Stimulated activated CD4-positive, alpha-beta T cell treated with anti-CD3 and anti-CD28 coated beads, Interleukin-1b, Interleukin-23, amount 100 ng/mL, for 24 hours (primary cell): ENCODE measurements at places on chromosomes 16 and 17.

GRCh38 chr17:77802811-77803220 lies 155.7 kb upstream of the TNRC6C start:
- DNase-seq: no peak

DNA sequence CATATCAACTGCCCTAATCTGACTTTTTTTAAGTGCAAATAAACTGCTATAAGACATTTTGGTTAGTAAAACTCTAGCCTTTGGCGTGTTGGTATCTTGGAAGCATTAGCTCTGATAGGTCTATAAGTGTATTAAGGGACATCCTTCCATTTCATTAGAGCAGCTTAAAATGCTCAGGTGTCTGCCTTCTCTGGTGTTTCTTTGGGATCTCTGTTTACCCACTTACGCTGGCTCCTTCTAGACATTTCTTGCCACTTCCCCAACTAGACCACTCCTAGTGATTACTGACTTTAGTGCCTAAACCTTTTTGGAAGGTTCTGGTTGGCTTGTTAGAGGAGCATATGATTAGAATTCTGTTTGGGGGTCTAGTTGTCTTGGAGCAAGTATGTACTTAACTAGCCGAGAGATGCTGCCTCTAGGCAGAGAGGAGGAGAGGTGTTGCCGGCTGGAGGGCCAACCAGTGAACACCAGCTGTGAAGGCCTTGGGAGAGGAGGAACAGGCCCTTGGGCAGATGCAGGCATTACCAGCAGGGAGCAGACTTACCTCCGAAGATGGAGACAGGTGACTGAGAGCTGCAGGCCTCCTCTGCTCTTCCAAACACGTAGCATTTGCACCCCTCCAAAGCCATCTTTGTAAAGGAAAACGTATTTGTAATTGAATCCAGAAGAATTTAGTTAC lies 15.2 kb upstream of the CLEC18C start:
- DNase-seq: no peak

GRCh38 chr16:17370223-17370707 lies 100.5 kb downstream of the XYLT1 start:
- DNase-seq: no peak

GRCh38 chr16:80993307-80993706 lies 13.4 kb downstream of the CMC2 start:
- no peak for DNase-seq

- DNase-seq: no peak
These were observed 1.1 kb upstream of the HOXB7 start for GRCh38 chr17:48611681-48612455.

DNA sequence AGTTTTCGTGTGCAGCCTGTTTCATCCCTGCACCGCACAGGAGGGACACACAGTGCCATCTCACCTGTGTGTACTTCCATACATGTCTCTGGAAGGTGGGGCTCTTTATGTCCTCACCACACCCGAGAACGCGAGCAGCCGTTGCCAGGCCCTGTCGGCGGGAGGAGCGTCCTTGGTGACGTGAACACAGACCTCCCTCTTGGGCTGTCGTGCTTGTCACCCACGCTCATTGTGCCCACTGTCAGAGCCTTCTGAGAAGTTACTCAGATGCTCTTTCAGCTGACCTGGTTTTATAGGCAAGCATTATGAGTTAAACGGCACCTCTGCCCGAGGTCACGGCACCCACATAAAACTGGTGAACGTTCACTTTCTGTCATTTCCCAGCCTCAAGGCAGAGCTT lies 40.2 kb downstream of the ZNF750 start:
- DNase-seq: no peak

- no peak for DNase-seq
These were observed 166.8 kb downstream of the MAP2K6 start for GRCh38 chr17:69581061-69581961.

GRCh38 chr17:29115961-29116803 lies 64.0 kb downstream of the MYO18A start:
- peak; percentile 34 for DNase-seq

DNA sequence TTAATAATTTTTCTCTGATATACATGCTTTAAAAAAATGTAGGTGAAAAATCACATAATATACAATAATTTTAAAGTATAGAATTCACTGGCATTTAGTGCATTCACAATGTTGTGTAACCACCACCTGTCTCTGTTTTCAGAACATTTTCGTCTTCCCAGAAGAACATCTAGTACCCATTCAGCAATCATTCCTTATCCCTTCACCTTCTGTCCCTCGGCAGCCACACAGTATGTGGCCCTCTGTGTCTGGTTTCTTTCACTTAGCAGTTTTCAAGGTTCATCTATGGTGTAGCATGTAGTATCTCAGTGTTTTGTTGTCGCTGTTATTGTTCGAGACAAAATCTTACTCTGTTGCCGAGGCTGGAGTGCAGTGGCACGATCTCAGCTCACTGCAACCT lies 33.6 kb downstream of the PRPSAP2 start:
- no peak for DNase-seq

- no peak for DNase-seq
These were observed 2.1 kb upstream of the IRX5 start for GRCh38 chr16:54928411-54929089.

GRCh38 chr16:6557353-6558023 lies 775.2 kb upstream of the RBFOX1 start:
- no peak for DNase-seq

DNA sequence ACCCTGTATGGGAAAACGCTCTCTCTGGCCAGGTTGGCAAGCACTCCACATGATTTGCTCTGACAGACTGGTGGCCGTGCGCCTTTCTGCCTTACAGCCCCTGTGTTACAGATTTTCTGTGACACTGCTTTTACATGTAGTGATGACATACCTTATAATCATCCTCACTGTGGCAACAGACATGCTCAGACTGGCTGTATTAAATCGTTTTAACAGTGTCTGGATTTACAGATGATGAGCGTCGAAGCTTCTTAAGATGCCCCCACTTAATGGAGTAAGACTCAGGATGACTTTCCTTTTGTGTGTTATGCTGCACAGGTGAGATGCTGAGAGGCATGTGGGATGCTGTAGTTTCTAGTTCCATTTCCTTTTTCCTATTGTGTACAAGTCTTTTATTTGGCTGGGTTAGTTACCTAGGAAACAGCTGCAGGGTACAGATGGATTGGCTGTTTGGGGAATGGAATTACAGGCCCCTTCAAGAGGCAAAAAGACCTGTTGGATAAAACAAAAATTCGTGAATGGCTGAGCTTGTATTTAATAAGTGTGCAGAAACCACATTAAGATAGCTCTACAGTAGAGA lies 20.9 kb upstream of the VWA3A start:
- no peak for DNase-seq

DNA sequence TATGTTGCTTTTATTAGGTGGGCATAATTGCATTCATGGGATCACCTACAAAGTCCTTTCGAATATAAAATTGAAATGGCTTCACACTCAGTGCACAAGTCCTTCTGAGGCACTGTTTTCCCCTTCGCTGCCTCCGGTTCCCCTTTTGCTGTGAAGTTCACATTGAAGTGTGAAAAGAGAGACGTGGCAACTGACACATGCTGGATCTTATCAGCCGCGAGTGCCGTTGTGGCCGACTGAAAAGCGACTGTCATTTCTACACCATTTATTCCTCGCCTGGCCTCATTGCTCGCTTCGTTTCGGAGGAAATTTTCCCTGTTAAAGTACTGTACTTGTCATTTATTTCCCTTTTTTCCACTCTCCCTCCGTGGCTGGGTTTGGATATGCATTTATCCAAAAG lies 423.5 kb downstream of the MAF start:
- no peak for DNase-seq

GRCh38 chr17:7576432-7576937 lies 3.0 kb upstream of the CD68 start:
- no peak for DNase-seq

DNA sequence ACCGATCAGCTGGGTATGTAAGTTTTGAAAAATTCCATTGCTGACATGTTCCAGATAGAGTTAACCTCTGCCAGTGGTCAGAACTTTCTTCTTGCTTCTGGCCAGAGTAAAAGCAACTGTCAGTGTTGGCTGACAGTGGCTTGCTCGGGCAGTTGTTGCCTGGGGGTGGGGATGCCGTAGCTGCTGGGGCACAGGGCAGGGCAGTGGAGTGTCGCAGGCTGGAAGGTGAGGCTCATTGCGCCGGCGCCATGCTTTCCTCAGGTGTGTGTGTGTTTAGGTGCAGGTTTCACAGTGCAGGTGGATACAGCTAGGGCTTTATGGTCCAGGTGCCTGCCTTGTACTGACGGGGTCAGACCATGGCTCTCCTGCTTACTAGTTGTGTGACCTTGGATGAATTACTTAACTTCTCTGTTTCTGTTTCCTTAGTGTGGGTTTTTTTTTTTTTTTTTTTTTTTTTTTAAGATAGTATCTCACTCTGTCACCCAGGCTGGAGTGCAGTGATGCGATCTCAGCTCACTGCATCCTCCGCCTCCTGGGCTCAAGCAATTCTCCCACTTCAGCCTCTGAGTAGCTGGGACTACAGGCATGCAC lies 156.4 kb downstream of the SNX29 start:
- DNase-seq: no peak

DNA sequence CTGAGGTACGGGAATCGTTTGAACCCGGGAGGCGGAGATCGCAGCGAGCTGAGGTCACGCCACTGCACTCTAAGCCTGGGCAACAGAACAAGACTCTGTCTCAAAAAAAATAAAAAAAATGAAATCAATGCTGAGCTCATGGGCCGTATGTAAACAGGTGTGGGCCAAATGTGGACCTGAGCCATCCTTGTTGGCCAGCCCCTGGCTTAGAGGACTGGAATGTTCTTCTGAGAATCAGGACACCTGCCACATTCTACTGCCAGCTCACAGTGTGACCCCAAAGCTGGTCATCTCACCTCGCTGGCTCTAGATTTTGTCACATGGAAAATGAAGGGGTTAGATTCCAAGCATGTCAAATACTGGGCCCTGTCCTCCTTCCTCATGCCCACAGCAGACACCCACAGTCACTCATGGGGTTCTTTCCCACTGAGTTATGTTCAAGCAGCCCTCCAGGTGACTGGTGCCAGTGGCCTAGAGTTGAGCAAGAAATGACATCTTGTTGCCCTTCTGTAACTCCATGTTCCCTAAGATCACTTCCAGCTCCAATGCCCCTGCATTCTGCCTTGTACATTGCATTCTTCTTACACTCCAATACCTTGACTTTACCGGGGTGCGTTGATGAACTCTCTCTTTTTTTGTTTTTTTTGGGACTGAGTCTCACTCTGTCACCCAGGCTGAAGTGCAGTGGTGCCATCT lies 110.6 kb downstream of the ABCC1 start:
- DNase-seq: no peak

DNA sequence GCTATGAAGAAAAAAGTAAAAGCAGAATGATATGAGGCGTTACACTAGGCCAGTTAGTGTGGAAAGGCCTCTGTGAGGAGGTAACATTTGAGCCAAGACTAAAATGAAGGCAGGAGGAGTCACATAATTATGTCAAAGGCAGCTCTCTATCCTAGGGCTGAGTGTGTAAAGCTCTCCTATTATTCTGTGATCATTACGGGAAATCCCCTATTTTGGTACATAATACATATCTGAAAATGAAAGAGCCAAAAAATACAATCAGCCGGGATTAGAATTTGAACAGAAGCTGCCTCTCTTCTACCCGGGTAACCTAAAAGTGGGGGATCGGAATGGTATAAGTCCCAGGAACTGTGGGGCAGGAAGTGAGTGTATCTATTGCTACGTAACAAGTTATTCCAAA lies 27.1 kb downstream of the HEATR3 start:
- no peak for DNase-seq

DNA sequence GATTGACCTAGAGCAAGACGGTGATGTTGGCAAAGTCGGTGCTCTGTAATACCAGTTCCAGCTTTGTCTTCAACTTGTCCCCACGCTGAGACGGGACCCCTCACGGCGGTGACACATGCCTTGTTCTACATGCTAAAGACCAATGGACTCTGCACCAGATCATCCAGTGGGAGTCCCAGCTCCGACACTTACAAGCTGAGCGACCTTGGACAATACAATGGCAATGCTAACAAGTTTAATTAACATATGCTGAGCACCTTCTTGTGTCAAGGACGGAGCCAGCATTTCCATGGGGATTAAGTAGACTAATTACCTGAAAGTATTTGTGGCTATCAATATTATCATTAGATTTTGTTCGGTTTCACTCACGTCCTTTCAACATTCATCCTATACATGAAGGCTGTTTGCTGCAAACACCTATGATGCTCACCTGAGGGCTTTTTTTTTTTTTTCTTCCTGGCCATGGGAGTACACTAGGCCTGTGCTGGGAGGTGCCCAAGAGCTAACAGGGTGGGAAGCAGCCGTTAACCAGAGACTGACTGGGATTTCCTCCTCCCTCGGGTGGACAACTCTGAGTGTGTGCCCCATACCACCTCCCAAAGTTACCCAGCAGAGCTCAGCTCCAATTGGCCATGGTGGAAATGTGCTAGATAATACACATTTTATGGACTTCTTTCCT lies 308.6 kb upstream of the ZFHX3 start:
- DNase-seq: no peak

DNA sequence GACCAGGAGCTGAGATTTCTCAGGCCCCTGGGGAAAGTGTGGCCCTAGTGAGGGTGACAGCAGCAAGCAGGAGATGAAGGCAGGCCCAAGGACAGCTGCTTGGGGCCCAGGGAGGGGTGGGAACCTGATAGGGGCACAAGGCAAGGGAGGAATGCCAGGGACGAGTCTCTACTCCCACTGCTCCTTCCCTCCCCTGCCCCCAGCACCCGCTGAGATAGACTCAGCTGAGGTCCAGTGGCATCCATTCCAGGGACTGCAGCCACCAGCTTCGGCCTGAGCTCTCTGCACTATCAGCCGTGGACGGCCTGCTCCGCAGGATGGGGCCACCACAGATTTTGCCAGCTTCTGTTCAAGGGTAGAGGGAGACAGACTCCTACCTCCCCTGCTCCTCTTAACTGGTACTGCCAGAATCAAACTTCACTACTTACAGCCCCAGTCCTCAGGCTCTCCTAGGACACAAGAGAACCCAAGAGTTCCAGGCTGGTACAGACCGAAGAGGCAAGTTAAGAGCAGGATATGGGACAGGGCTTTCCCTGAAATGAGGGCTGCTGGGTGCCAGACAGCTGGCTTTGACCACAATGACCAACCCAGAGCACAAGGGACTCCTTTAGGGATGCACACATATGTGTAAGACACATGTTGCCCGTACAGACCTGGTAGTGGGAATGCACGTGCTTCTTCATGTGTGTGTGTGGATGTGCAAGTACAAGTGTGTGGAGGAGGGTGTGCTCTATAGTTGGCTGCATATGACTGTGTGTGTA lies 5.5 kb downstream of the CACNB1 start:
- DNase-seq: no peak

GRCh38 chr16:22274916-22275315 lies 22.3 kb upstream of the POLR3E start:
- no peak for DNase-seq

GRCh38 chr16:13633391-13633861 lies 286.5 kb upstream of the ERCC4 start:
- DNase-seq: no peak

DNA sequence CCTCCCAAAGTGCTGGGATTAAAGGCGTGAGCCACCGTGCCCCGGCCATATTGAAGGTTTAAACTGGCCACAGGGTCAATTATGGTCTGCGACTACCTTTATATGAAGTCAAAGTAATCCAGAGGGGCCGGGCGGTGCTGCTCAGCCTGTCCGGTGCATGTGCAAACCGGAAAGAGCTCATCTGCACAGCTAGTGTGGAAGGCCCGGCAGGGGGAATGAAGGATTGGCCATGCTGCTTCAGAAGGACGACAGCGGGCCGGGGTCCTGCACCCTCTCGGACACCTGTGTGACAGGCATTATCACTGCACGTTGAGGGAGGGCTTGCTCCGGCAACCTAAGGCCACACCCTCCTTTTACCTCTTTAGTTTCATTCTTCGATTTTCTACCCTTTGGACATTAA lies 23.6 kb downstream of the TMEM204 start:
- no peak for DNase-seq
